Glomerular endothelial cell (primary cell): ENCODE measurements at places on chromosomes 12 and 14.

DNA sequence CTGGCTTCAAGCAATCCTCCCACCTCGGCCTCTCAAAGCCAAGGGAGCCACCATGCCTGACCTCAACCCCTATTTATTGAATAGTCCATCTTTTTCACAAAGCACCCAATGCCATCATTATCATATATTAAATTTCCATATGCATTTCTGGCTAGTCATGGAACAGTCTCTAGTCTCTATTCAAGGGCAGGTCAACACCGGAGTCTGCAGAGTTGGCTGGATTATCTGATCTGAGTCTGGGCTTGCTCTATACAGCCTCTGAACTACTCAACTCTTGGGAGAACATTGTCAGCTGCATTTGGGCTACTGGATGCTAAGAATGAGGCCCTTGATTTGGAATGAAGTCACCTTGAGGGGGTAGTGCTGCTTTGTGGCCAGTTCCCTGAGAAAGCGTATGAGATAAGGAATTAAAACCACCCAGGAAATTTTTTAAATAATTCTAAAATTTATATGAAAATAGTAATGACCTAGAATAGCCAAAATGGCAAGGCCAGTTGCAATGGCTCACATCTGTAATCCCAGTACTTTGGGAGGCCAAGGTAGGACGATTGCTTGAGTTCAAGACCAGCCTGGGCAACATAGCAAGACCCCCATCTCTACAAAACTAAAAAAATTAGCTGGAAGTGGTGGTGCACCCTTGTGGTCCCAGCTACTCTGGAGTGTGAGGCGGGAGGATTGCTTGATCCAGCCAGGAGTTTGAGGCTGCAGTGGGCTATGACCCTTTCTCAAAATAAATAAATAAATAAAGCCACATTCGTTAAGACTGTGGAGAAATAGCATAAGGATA is 6.9 kb upstream of the NAA25 start:
- no peak for DNase-seq

GRCh38 chr12:6285063-6285477 is 25.4 kb upstream of the PLEKHG6 start:
- DNase-seq: no peak

DNA sequence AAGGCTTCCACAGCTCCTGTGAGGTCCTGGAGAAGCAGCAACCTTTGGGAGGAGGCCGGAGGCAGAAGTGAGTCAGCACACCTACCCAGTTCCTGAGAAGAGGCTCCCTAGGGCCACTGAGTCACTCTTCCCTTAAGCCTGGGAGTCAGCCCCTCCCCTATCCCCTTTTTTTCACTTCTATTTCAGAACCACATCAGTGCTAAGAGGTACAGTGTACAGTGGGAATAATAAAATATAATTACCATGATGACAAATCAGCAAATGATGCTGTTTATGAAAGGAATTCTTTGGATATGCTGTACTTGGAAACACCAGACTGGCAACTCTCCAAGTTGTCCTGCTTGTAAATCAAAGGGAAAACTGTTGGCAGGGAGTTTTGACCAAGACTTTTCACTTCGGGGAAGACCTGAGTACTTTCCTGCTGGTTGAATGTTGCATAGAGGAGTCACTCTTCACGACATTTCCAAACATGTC is 7.8 kb upstream of the TBPL2 start:
- peak; percentile 99 for DNase-seq

GRCh38 chr12:58870595-58870994 is 49.7 kb downstream of the LRIG3 start:
- no peak for DNase-seq

DNA sequence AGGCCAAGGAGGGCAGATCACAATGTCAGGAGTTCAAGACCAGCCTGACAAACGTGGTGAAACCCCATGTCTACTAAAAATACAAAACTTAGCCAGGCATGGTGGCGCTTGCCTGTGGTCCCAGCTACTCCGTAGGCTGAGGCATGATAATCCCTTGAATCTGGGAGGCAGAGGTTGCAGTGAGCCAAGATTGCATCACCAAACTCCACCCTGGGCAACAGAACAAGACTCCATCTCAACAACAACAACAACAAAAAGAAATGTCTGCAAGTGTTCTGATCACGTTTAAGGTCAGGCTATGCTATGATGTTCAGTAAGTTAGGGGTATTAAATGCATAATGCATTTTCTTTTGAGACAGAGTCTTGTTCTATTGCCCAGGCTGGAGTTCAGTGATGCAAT is 6.7 kb upstream of the PLD4 start:
- DNase-seq: no peak

GRCh38 chr12:131281016-131281415 is 327.3 kb downstream of the ADGRD1 start:
- DNase-seq: no peak

GRCh38 chr14:28785096-28785952 is 18.7 kb downstream of the FOXG1 start:
- no peak for DNase-seq
